ENCODE measurements at places on chromosomes 7 and 10.

DNA sequence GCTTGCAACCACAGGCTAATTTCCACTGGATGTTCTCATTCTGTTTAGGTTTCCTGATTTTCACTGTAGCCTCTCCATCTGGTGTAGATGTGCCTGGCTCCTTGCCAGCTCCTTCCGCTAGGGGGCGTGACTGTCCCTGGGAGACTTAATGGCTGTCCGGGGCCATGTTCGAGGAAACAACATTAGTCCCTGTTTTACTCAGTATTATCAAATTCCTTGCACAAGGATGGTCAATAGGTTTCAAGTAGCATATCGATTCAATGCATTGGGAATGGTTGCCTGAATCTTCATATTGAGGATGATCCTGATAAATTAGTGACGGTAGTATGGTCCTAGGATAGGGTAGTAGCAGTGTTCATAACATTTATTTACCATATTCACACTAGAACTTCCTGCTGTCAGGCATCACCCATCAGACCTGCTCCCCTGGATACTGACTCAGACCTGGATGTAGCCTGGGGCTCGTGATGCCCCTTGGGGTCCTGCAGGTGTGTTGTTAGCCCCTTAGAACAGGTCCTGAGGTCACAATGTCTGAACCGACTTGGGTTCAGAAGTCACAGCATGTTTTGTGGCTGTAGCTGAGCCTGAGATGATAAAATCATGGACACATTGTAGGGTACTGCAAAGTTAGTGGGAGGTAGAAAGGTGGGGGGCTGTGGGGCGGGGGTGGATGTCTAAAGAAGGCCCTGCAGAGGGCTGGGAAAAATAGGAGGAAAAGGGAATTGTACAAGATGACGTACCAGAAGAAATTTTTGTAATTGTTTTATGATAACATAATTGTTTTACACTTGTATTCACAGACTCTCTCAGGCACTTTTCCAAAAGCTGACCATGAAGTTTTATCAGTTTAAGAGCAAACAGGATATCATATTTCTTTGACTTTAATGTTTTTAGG lies 8.9 kb upstream of the EXOC6 start:
- DNase-seq, result peak; percentile 17

- DNase-seq, result no peak
Observed at GRCh38 chr7:123191132-123191531, 8.6 kb downstream of the SLC13A1 start.

- DNase-seq, result no peak
Observed at GRCh38 chr10:97128516-97129154, 57.1 kb downstream of the SLIT1 start.

DNA sequence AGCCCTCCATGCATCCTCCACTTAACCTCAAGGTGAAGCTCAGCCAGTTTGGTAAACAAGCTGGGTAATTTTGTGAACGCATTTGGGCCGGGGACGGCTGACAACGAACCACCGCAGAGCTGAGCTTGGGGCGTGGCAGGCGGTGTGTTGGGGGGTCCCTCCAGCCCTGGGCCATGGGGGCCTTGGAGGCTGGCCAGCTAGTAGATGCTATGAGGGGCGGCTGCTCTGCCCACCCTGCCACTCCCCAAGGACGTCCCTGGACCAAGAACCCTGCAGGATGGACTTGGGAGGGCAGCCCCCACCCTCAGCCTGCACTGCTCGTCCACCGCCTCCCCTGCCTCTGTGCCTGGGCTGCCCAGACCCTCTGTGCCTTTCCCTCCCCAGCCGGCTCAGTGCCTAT lies 12.0 kb upstream of the SCART1 start:
- no peak for DNase-seq

DNA sequence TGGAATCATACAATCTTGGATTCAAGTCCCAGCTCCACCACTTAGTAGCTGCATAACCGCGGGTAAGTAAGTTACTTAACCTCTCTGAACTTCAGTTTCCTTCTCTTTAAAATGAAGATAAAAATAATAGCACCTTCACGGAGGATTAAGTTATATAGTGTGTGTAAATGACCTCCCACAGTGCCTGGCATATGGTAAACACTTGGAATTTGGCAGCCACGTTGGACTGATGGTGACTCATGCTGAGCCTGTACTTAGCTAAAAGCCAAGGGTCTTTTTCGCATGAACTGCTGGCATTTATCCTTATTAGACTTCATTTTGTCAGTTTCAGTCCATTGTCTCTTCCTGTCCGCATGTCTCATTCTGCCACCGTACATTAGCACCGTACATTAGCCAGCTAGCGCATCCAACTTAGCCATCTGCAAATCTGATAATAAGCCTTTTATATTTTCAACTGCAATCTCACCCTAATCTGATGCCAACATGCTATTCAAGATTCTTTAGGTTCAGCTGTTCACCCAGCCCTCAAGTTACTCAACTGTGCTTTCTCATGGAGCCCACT lies 11.2 kb downstream of the SLC13A4 start:
- DNase-seq, result no peak

DNA sequence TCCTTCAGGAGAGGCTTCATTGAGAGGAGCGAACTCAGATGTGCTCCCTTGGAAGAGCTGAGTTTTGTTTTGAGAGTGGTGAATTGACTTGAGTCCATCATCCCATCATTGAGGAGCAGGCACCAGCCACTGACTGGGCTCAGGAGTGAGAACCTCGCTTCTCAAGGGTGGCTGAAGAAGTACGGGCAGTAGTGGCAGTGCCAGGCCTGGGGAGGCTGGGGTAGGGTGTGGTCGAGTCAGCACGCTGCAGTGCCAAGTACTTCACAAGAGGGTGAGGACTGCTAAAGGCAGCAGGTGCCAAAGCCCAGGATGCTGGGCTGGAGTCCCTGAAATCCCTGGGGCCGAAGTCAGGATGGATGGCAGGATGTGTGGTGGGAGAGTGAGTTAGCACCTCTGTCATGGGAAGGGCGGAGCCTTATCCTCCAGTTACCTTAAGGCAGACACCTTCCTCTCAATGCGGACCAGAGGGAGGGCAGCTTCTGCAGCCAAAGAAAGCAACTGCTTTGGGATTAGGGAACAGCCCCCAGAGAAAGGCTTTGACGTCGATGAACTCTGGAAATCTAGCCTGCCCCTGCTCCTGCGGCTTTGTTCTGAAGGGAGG lies 210.3 kb downstream of the CAMK1D start:
- DNase-seq, result no peak

- DNase-seq, result no peak
Observed at GRCh38 chr7:52017802-52018679, 701.4 kb upstream of the COBL start.

GRCh38 chr10:43900571-43900970 lies 251.9 kb upstream of the ZNF32 start:
- no peak for DNase-seq

DNA sequence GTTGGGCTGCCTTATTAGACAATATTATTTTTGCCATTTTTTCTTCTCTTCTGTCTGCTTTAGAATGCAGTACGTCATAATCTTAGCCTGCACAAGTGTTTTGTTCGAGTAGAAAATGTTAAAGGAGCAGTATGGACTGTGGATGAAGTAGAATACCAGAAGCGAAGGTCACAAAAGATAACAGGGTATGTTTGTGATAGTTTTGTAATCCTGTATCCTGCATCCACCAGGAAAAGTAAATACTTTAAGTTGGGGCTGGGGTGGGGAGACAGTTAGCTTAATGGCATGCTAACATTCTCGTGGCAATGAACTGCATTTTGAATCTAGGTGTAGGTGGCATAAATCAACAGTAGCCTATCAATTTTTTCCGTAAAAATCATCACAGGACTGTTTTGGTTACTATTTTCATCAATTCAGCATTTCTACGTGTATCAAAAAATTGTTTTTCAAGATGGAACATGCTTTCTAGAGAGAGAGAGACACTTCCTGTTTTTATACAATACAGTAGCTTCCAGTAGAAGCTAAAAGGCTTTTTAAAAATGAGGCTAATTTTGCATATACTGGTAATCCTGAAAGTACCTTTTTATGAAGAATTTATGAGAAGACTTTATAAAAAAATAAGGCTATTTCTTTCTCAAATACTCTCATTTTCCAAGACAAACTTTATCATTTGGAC lies 247.5 kb downstream of the FOXP2 start:
- no peak for DNase-seq

- no peak for DNase-seq
Observed at GRCh38 chr10:7788639-7789286, 786 bp downstream of the ATP5F1C start.
